Adrenal gland (tissue), 19 donors: ENCODE measurements at places on chromosomes 4 and X. TPM values are rescaled to one million over a fixed set of nuclear protein-coding genes. Genes with fewer than 3 reads are reported as not detected.

GRCh38 chr4:163679189-163679588 lies 184.7 kb downstream of the TMA16 start:
- no peak for DNase-seq

DNA sequence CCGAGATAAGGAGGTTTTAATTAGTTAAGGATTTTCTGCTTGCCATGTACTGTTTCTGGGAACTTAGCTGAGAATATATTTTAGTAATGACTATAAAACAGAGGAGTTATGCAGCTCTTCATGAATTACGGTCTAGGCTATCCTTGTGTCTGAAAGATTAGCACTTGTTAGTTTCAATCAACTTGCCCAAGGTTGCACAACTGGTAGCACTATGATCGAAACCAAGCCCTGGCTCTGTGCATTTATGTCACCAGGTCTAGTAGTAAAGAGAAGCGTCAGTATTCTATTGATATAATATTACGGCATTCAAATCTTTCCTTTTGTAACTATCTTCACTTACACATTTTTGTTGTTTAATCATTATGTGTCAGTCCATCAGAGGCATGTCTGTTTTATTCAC lies 176.0 kb downstream of the TLL1 start:
- no peak for DNase-seq

- no peak for DNase-seq
Observed at GRCh38 chr4:66475596-66475995, 805.3 kb upstream of the EPHA5 start.

Gene KLHL4
- 23.8 TPM for total RNA-seq

DNA sequence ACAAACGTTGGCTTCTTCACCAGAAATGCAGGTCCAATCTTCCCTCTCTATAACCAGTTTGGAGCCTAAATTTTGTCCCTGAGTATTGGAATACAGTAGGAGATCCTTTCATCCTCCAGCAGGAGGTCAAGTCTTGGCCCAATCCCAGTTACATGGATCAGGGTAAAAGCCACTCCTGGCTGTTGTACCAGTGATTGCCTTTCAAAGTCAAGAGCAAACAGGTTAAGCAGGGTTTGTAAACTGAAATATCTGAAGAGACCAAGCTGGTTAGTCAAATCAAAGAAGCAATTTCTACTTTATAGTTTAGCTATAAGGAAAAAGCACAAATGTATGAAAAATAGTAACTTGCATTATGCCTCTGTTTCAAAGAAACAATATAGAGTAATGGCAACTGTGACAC lies 329.4 kb downstream of the NAF1 start:
- DNase-seq = no peak

DNA sequence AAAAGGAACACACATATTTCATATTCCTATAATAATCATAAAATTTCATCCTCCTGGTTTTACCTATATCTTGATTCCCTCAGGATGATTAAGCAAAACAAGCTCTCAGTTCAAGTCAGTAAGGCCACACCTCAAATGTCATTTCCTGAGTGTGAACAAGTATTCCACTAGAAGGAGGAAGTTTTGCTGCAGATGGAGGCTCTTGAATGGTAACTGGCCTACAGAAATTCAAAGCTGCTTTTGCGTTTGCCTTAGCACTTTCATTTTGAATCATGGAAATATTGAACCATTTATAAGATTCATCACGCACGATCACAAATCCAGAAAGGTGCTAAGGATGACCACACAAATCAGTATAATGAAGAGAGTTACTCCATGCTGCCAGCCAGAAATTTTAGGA lies 254.4 kb upstream of the CXXC4 start:
- no peak for DNase-seq

DNA sequence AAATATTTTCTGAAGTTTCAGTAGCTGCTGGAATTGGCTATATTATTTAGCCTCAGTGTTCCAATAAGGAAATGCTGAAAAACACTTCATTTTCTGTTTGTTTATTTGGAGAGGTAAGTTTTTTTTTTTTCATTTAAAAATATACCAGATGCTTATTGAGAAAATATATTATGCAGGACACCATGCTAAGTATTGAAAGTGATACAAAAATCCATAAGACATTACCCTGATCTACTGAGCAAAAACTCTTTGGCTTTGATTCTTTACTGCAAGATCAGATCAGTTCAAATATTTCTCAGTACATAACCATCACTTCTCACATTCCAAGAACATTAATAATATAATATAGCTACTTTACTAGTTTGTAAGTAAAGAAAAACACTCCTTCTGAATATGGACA lies 123.4 kb upstream of the PACRGL start:
- no peak for DNase-seq

Gene LINC00632
- 53.1 TPM for total RNA-seq

DNA sequence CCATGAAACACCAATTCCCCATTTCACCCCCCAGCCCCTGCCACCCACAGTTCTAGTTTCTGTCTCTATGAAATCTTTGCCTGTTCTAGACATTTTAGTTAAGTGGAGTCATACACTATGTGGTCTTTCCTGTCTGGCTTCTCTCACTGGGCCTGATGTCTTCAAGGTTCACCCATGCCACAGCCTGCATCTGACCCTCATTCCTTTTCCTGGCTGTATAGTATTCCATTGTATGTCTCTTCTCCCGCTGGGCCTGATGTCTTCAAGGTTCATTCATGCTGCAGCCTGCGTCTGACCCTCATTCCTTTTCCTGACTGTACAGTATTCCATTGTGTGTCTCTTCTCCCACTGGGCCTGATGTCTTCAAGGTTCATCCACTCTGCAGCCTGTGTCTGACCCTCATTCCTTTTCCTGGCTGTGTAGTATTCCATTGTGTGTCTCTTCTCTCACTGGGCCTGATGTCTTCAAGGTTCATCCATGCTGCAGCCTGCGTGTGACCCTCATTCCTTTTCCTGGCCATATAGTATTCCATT lies 191.7 kb downstream of the CRLF2 start:
- DNase-seq = no peak

GRCh38 chrX:132665676-132666075 lies 176.8 kb upstream of the MBNL3 start:
- DNase-seq = no peak

DNA sequence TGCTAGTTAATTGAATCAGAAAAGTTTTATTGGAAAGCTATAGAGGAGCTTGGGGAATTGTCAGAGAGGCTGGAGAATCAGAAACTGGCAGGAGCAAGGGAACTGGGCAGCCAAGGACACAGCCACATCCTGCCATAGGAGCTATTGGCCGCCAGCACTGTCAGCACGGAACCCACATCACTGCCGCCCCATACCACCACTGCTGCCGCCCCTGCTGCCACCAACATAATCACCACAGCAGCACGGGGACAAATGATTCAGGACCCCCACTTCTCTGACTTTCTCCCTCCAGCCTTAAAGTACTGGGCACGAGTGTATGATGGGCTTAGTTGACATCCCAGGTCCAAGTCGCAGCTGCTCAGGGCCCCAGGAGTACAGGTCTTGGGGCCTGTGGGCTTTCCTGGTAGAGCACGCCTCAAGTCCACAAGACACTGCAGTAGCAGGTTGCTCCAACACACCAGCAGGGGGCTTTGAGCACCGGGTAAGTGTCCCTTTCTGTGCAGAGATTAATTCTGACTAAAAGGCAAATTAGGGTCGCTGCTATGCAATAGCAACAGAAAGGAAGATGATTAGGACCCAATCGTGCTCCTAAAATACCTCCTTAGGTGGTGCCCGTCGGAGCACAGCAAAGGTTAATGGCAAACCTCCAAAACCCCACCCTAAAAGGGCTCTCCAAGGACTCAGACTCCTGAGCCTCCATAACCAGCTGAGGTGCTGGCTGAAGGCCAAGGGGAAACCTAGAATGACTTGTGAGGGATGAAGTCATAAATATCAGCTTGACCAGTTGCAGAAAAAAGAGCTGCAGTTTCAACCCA lies 6.9 kb downstream of the PJA1 start:
- DNase-seq = peak; percentile 70

Gene GPR34
- total RNA-seq = 22.9 TPM

Gene SPACA5
- not detected for total RNA-seq

Gene PPEF2
- total RNA-seq = not detected

GRCh38 chr4:186935901-186936300 lies 212.2 kb upstream of the FAT1 start:
- no peak for DNase-seq

DNA sequence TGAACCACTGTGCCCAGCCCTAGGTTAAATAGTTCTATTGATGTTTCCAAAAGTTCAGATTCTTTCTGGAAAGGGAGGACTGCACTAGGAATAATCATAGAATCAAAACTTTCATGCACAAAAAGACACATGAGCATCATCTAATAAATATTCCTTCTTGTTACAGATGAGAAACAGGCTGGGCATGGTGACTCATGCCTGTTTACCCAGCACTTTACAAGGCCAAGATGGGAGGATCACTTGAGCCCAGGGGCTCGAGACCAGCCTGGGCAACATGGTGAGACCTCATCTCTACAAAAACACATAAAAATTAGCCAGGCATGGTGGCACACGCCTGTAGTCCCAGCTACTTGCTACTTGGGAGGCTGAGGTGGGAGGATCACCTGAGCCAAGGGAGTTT lies 27.7 kb downstream of the LARP7 start:
- DNase-seq = no peak

DNA sequence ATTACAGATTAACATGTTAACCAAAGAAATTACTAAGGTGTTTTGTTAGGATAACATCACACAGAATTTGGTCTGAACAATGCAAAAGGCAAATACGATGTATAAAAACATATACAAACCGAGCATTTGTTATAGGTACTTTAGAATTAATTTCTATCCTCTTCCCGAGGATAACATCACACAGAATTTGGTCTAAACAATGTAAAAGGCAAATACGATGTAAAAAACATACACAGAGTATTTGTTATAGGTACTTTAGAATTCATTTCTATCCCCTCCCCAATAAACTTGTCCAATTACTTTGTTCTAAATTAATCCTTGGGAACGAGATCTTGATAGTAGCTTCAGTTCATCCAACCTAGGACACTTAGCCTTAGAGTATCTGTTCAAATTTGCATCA lies 7.6 kb downstream of the HNRNPDL start:
- DNase-seq = no peak

GRCh38 chr4:95585016-95585695 lies 36.4 kb upstream of the UNC5C start:
- no peak for DNase-seq

GRCh38 chr4:14943749-14944148 lies 58.5 kb upstream of the CPEB2 start:
- no peak for DNase-seq

DNA sequence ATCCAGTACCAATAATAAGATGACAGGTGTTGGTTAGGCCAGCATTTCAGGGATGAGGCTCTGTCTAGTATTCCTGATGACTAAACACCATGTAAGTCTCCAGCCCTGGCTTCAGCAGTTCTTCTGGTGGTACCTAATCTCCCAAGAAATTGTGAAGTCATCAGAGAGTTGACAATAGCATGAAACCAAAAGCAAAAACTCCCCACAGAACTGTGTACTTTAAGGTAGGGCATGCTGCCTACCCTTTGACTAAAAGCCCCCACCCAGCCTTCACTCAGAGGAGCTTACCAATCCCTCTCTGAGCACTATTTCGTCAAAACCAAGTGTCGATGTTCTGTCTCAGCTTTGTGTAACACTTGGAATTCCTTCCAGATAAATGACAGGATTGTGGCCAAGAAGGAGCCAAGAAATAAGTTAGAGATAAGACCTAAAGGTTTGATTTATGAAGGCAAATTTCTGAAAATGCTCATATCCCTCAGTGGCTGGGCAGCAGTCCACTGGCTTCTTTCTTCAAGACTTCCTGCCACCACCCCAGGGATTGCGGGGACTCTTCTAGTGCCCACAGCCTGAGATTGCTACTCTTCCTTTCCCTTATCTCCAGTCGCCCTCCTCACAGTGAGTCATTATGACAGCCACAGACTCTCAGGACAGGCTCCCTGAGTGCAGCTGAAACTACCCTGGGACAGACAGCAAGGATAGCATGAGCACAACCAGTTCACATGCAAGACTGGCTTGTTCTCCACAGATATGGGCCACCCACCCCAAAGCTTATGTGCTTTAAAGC lies 67.3 kb upstream of the LHFPL1 start:
- peak; percentile 16 for DNase-seq

GRCh38 chr4:129623233-129623875 lies 527.4 kb downstream of the C4orf33 start:
- no peak for DNase-seq

GRCh38 chrX:4850312-4850711 lies 1136.9 kb upstream of the PRKX start:
- DNase-seq = no peak

DNA sequence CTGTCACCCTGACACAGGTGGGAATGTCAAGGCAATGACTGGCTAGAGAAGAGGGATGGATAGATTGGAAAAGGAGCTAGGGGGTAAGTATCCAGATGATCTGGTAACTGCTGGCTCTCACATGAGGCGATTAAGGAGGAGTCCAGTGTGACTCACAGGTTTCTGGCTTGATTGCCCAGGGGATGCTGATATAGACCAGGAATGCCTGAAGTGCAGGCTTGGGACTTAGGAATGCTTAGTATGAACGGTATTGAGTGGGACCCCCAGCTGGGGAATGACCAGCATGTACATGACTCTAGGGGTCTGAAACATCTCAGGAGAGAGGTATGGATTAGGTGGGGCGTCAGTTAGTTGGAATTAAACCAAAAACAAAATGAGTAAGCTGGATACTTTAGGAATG lies 65.8 kb upstream of the PRPS1 start:
- DNase-seq = no peak

Gene MEPE
- not detected for total RNA-seq

Gene GAB1
- total RNA-seq = 21.4 TPM

GRCh38 chrX:63930140-63930539 lies 145.1 kb upstream of the ARHGEF9 start:
- DNase-seq = no peak

DNA sequence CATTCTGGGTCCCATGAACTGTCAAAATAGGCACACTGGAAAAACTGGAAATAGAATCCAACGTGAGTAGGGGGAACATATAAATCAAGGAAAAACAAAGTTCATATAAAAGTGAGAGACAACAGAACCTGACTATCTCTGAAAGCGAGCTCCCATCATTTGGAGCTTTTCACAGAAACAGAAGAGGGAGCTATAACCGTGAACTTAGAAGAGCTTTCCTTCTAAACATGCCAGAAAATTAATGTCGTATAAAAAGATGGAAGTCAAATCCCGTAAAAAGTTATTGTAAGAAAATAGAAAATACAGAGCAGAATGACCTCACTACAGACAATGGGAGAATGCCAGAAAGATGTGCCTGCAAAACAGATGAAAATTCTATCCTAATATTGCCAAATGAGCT lies 23.9 kb upstream of the HSD17B10 start:
- DNase-seq = no peak

GRCh38 chr4:141860974-141861373 lies 224.6 kb downstream of the IL15 start:
- DNase-seq = no peak

DNA sequence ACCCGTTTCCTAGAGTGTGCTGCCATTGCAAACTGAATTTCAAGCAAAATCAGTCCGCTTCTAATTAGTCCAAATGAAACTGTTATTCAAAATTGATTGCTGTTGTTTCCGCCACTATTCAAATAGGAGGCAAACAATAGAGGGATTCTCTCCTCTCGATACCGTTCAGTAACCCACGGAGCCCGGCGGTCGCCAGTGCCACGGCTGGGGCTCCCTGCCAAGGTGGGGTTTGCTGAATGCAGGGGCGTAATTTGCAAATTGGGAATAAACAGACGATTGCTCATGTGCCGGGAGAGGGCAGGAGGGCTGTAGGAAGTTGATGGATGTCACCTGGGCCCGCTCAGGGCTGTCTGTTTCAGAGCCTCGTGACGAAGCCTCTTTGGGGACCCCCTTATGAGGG lies 8.8 kb downstream of the ADRA2C start:
- no peak for DNase-seq

GRCh38 chr4:98804403-98804802 lies 124.5 kb downstream of the EIF4E start:
- no peak for DNase-seq

GRCh38 chr4:85778632-85779131 lies 303.7 kb downstream of the ARHGAP24 start:
- DNase-seq = no peak
